ENCODE measurements at places on chromosomes 1 and 21.
A peak's percentile ranks its signal among the peaks of the same experiment; 100 is the strongest.

- no peak for DNase-seq
Observed at GRCh38 chr1:41764656-41765055, 154.1 kb downstream of the HIVEP3 start.

DNA sequence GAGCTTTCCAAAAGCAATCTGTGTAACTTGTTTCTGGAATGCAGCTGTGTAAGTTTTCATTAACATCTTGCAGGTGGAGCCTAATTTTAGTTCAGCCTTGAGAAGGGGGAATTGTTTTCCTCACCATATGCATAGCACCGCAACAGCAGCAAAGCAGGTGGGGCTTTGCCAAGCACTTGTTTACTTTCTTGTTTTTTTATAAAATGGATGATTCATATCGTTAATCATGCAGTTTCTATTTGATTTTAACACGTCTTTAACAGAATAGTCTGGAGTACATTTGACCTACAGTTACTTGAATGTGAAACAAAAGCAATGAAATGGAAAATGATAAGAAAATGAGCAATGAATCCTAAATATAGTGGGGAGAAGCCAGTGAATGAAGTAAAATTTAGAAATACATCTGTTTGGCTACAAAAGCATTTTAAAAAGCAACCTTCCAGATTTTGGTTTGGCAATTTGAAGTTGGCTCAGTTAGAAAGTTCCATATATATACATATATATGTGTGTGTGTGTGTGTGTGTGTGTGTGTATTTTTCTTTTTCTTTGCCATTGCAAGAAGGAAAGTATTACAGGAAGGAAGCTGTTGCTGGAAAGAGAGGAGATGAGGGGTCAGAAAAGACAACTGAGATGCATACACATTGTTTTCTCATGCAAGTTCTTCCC is 119.0 kb upstream of the ADGRL2 start:
- DNase-seq: peak; percentile 50

DNA sequence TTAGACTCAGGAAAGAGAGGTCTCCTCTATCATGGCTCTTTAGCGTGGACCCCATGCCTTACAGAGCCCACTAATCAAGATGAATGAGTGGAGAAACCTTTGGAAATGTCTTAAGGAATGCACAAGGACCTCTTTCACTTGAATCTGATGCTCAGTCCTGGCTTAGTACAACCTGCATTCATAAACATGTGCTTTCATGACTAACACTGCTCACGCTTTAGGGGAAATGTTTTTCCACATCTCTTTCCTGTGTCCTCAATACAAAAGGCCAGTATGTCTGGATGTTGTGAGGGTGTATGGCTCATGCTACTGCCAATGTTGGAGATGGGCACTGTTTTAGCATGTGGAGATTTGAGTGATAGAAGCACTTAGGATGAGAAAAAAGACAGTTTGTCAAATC is 14.2 kb upstream of the GNG12 start:
- DNase-seq: no peak

GRCh38 chr1:1345860-1346500 is 3.2 kb downstream of the DVL1 start:
- no peak for DNase-seq

DNA sequence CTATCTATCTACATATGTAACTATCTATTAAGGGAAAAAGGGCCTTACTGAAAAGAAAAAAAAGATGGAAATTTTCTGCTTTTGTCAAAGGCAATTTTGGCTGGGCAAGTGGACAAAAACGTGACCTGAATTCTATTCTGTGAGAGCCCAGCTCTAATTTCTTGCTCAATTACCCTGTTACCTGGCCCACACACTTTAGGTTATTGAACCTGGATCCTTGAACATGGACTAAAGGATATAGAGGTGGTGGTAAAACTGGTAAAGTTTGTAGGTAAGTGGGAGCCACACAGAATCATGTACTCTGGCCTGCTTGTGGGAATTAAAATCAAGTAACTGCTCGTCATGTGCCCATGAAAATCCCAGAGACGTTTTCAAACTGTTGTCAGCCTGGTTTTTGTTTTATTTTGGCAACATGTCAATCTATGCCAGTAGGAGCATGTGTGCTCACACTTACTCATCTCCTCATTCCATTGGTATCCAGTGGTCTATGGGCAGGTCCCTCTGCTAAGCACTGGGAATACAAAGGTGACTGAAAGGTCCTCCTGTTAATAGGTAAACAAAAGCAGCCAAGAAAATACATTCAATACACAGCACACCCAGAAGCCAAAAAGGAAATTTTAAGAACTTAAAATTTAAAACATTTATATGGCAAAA is 113.7 kb upstream of the WARS2 start:
- DNase-seq: no peak

GRCh38 chr21:43910460-43910859 is 45.4 kb downstream of the AGPAT3 start:
- DNase-seq: no peak

GRCh38 chr1:233714631-233715217 is 100.8 kb downstream of the KCNK1 start:
- DNase-seq: no peak

GRCh38 chr1:222241410-222241809 is 306.5 kb downstream of the HHIPL2 start:
- no peak for DNase-seq

GRCh38 chr1:178092878-178093493 is 918 bp upstream of the RASAL2 start:
- DNase-seq: no peak

GRCh38 chr1:197771904-197772556 is 3.2 kb downstream of the DENND1B start:
- no peak for DNase-seq

- DNase-seq: no peak
Observed at GRCh38 chr1:161191971-161192370, 6.9 kb downstream of the ADAMTS4 start.

GRCh38 chr1:160675641-160676410 is 29.0 kb upstream of the SLAMF1 start:
- DNase-seq: peak; percentile 96

DNA sequence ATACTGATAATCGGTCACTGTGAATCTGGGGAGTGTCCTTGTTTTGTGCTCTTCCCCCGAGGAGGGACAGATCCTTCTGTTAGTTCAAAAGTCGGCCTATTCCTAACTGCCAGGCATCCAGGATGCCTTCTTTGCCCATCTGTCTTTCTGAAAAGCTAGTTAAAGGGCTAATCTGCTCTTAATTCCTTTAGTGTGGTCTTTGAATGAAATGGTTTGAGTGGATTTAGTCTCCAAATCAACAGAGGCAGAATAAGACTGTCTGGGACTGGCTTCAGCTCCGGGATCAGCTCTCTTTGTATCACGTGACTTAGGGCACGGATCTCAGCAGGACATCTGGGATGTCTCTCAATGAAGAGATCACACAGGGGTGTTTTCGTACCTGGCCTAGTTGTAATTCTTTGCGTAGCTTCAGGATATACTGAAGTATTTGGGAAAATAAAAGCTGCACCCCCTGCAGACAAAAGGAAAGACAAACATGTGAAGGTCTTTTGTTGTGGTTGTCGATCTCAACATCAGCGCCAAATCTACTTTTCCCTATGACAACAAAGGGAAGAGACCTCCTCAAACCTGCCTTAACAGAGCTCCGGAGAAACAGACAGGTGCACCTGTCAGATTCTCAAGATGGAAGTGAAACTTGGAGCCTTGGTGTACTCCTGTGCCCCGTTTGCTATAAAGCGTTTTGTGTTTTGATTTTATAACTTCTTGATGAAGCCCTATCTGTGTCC is 97.9 kb downstream of the ERG start:
- DNase-seq: no peak

- DNase-seq: no peak
Observed at GRCh38 chr1:6278263-6278662, 17.4 kb upstream of the GPR153 start.

GRCh38 chr1:93025572-93025971 is 53.5 kb upstream of the MTF2 start:
- no peak for DNase-seq

- DNase-seq: no peak
Observed at GRCh38 chr1:15179485-15179883, 25.9 kb downstream of the TMEM51 start.

GRCh38 chr1:63987628-63988024 is 213.8 kb downstream of the ROR1 start:
- no peak for DNase-seq

DNA sequence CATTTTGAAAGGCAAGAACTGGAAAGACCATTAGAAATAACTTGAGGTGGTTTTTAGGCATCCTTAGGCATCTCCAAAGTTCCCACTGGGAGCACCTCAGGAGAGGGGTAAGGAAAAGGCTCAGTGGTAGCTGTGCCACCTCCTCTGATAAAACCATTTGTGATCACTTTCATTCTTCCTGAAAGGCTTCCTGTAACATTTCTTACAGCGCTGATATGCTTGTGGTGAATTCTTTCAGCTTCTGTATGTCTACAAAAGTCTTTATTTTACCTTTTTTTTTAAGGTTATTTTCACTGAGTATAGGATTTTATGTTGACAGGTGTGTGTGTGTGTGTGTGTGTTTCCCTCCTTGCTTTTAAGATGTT is 54.8 kb downstream of the VANGL2 start:
- DNase-seq: no peak

DNA sequence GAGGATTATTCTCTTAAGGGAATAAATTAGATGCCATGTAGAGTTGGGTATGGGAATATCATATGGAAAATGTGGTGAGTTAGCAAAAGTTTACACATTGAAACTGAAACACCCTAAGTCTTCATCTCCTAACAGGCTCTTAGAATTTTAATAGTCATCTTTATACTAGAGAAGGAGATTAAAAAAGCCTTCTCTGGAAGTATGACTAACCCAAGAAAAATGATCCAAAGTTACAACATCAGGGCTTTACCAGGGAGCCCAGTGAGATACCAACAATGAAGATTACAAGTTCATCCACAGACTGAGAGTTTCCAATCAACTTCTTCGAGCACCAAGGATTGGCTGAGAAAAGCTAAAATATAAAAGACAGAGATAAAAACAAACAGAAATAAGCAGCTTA is 70.0 kb upstream of the KIAA0040 start:
- DNase-seq: no peak

DNA sequence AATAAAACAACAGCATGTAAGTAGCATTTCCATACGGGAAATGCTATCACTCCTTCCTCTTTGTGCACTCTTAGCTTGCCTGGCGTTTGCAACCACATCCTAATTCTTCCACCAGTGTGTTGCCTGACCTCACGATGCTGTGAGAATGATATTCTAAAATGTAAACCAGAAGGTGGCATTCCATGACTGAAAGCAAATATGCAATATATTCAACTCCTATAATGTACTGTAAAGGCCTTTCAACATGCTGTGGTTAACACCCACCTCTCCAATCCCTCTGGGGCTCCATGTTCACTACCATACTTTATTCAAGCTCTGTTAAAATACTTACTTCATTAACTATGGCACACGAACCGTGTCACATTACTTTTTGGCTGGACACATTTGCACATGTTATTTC is 420.6 kb upstream of the DEPDC1 start:
- no peak for DNase-seq

GRCh38 chr21:33981391-33982101 is 65.9 kb upstream of the ATP5PO start:
- DNase-seq: no peak

- DNase-seq: no peak
Observed at GRCh38 chr1:109181085-109181806, 32.5 kb upstream of the SARS1 start.

DNA sequence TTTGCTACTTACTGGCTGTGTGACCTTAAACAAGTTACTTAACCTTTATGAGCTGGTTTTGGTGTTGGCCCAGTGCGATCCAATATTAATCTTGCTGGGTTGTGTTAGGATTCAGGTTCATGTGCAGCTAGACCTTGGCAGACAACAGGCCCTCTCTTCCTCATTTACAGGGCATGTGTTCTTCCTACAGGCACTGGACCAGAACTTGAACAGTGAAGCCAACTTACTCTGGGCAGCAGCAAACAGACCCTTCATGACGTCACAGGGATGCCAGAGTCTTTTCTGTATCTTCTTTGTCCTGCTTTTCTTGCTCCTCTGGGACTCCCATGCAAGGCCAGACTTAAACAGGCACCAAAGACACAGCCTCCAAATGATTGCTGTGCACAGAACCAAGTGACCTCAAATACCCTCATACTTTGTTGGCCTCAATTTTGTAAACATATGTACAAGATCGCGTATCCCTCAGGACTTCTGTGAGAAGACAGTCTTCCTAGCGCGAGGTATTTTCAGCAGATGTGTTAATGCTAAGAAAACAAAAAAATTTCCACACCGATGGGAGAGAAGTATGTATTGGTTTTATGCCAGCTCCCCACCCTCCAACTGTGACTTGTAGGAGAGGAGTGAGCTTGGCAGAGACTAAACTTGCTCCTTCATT is 73.7 kb downstream of the URB2 start:
- no peak for DNase-seq

DNA sequence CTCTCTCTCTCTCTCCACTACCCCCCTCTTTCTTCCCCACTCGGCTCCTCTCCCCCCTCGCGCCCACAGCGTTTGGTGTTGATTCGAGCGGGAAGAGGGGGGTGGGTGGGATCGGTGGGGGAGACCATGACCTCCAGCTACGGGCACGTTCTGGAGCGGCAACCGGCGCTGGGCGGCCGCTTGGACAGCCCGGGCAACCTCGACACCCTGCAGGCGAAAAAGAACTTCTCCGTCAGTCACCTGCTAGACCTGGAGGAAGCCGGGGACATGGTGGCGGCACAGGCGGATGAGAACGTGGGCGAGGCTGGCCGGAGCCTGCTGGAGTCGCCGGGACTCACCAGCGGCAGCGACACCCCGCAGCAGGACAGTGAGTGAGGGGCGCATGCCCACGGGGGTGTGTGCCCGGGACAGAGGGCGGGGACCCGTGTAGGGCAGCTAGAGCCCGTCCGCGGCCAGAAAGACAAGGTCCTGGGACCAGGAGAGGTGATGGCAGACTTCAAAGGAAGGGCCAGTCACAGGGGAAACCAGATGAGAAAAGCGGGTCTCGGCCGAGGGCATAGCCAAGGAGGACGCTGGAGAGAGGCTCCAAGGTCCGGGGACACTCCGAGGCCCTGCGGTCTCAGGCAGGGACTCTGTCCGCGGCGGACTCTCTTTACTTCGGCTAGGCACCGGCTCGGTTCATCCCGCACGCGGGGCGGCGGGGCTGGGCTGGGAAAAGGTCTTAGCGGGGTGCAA is at the start of gene PRRX1:
PRRX1 (plus strand) TSS at position 39 of the 735 bp plus-strand sequence; CDS start at position 127, 88 bp downstream.
- DNase-seq: no peak

DNA sequence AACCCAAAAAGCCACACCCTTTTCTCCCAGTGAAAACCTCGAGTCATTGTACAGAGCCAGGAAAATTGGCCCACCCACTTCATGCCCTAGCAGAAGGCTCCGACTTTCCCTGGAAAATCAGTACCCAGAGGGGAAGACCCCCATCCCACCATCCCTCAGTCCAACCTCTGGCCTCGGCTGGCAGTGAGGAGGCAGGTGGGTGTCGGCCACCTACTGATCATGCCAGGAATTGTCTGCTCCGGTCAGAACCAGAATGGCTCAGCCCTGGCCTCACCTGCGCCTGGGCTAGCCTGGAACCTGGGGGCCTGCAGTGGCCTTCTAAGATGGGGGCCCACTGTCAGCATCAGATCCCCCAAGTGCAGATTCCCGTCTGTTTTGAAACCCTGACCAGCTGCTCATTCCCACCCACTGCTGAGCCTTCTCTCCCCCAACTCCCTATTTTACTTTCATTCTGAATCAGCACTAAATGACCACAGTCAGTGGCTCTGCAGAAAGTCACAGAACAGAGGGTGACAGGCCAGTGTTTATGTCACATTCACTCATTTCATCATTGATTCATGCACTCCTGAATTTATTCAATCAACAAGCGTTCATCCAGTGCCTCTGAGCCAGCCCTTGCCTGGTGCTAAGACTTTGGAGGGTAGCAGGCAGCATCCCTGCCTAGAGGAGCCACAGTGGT is 3.0 kb upstream of the S100A9 start:
- no peak for DNase-seq

- DNase-seq: no peak
Observed at GRCh38 chr1:54253480-54253879, 53.5 kb downstream of the MRPL37 start.

GRCh38 chr1:43074244-43074643 is 97.8 kb downstream of the EBNA1BP2 start:
- no peak for DNase-seq

Data from MM.1S (cell line).